ENCODE measurements at places on chromosomes 6 and 20. TPM values are rescaled to one million over a fixed set of nuclear protein-coding genes. Genes with fewer than 3 reads are reported as not detected.

DNA sequence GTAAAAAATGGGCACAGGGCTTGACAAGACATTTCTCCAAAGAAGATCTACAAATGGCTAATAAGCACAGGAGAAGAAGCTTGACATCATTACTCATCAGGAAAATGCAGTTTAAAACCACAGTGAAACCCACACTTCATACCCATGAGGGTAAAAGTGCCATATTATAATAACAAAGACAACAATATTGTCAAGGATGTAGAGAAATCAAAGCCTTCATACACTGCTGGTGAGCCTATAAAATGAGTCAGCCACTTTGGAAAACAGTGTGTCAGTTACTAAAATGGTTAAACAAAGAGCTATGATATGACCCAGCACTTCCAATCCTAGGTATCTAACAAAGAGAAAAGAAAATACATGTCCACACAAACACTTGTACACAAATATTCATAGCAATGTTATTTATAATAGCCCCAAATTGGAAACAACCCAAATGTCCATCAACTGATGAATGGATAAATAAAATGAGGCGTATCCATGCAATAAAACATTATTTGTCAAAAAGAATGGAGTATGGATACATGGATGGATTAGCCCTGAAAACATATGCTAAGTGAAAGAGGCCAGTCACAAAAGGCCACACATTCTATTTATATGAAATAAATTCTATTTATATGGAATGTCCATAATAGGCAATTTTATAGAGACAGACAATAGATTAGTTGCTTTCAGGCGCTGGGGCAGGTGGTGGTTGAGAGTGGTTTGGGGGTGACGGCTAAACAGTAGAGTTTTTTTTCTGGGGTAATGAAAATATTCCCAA, 11.5 kb upstream of the IL20RA start:
- no peak for DNase-seq

GRCh38 chr20:41717483-41717882, 99.3 kb upstream of the CHD6 start:
- DNase-seq: no peak

DNA sequence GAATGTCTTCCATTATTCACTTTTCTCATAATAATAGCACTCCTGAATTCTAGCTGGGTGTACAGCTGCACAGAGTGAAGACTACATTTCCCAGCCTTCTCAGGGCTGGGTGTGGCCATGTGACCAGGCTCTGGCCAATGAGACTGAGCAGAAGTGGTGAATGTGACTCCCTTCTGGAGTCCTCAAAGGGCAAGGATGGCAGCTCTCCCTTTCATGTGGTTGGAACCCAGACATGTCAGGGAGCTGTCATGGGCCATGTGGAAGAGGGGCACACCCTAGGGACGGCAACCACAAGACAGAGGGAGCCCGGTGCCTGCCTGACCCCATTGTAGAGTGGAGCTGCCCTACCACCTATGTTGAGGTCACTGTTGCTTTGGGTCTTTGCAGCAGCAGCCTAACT, 312.8 kb upstream of the SULF2 start:
- DNase-seq: no peak

DNA sequence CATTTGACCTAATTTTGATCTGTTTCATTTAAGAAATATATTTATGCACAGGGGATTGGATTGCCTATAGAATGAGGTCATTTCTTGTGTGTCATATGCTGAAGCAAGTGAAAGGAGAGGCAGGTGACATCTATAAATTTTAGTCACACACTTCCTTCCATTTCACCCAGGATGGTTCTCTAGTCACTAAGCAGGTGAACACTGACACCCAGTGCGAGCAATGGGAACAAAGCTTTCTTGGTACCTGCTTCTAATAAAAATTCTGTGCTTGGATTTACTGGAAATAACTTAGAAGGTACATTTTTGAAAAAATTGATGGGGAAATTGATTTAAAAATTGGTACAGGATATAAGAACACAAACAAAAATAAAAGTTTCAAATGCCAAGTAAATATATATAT, 66.9 kb upstream of the MC3R start:
- peak; percentile 7 for DNase-seq

Gene UBE2C
- total RNA-seq: 230 TPM

Gene SMOC2
- not detected for total RNA-seq

Gene RPS21
- total RNA-seq: 2,439 TPM
